Sigmoid colon (tissue), 7 donors: ENCODE measurements at places on chromosomes 6 and 20. TPM values are rescaled to one million over a fixed set of nuclear protein-coding genes. Genes with fewer than 3 reads are reported as not detected.

B3GAT2 gene
- not detected for total RNA-seq

DLK2 gene
- not detected for total RNA-seq

WFDC2 gene
- total RNA-seq: 33.9 TPM

- no peak for DNase-seq
Observed at GRCh38 chr6:7546383-7546782, 4.9 kb downstream of the DSP start.
